ENCODE measurements at places on chromosomes 11 and 22. TPM values are rescaled to one million over a fixed set of nuclear protein-coding genes. Genes with fewer than 3 reads are reported as not detected.

DNA sequence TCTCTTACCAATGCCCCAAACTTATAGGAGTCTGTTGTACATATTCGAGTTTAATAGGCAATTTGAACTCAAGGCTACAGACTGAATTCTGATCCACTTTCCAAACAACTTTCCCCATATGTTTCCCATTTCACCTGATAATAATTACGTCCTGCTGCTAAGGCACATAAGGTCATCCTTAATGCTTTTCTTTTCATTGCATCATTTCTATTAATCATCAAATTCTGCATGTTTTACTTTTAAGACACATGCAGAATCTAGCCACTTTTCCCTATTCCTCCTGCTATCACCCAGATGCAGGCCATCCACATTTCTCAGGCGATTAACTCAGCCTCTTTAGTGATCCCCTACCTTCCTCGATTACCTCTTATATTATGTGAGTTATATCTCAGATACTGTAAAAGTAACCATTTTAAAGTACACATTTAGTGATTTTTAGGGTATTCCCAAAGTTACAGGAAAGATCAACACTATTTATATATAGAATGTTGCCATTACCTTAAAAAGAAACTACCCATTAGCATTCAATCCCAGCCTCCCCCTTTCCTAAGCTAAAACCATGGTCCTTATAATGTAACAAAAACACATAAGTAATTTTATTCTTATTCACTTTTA, 14.9 kb downstream of the XKR3 start:
- DNase-seq = no peak

DNA sequence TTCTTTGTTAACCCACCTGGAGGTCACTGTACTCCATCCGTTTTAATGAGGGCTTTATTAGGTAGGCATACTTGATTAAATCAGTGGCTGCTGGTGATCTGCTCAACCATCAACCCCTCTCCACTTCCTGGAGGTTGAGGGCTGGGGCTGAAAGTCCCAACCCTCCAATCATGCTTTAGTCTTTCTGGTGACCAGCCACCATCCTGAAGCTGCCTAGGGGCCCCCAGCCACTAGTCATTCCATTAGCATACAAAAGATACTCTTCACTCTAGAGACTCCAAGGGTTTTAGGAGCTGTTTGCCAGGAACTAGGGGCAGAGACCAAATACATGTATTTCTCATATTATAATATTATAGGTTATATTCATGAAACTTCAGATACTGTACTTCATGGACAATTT, 13.5 kb downstream of the DNAJC24 start:
- no peak for DNase-seq

NLRP14 gene
- polyA plus RNA-seq = not detected

DEUP1 gene
- not detected for polyA plus RNA-seq

KDM4E gene
- polyA plus RNA-seq = not detected

DNA sequence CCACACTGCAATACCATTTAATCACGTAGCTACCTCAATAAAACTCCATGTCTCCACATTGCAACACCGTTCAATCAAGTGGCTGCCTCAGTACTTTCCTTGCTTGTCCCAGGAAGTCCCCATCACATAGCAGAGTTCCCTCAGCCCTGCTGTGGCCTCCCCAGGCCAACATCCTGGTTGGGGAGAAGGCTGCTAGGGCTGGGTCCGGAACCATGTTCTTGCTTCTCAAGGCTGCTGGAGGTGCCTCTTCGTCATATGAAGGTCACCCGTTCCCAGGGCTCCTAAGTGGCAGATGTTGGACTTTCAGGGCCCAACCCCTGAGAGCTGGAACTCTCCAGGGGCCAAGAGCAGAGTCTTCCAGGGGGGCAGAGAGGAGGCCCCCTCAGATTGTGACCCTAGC, 3.3 kb downstream of the ART5 start:
- DNase-seq = no peak

GRCh38 chr11:111194860-111195568, 50.5 kb upstream of the POU2AF2 start:
- DNase-seq = no peak

DNA sequence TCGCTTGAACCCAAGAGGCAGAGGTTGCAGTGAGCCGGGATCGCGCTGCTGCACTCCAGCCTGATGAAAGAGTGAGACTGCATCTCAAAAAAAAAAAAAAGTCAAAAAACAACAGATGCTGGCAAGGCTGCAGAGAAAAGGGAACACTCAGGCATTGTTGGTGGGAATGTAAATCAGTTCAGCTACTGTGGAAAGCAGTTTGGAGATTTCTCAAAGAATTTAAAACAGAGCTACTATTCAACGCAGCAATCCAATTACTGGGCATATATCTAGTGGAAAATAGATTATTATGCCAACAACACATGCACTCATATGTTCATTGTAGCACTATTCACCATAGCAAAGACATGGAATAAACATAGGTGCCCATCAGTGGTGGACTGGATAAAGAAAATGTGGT, 89.7 kb downstream of the EFCAB6 start:
- DNase-seq = no peak

DNA sequence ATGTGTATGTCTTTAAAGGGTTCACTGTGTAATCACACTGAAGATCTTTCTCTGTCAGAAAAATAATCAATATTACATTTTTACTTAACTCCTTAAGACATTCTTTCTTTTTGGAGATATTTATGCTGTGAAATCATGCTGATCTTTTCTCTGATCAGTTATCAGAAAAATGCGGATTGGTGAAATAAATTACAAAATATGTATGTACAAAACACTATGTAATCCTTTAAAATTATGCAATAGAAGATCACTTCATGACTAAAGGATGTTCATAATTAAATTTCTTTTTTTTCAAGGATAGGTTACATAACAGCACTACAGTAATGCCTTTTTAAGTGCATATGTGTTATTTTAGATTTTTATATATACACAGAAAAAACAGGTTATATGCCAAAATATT, 24.7 kb downstream of the BTBD10 start:
- no peak for DNase-seq

- DNase-seq = peak; percentile 53
These were observed 944 bp downstream of the C11orf86 start for GRCh38 chr11:66976028-66976467.

UPB1 gene
- polyA plus RNA-seq = 0.04 TPM

NLRP6 gene
- polyA plus RNA-seq = not detected

CNGA4 gene
- 0.10 TPM for polyA plus RNA-seq

PKDREJ gene
- not detected for polyA plus RNA-seq

GRCh38 chr11:104602643-104603042, 295.6 kb downstream of the CASP12 start:
- no peak for DNase-seq

GRCh38 chr11:73983741-73984538, 1.3 kb upstream of the UCP2 start:
- no peak for DNase-seq

OR2AG2 gene
- polyA plus RNA-seq = 0.03 TPM

DNA sequence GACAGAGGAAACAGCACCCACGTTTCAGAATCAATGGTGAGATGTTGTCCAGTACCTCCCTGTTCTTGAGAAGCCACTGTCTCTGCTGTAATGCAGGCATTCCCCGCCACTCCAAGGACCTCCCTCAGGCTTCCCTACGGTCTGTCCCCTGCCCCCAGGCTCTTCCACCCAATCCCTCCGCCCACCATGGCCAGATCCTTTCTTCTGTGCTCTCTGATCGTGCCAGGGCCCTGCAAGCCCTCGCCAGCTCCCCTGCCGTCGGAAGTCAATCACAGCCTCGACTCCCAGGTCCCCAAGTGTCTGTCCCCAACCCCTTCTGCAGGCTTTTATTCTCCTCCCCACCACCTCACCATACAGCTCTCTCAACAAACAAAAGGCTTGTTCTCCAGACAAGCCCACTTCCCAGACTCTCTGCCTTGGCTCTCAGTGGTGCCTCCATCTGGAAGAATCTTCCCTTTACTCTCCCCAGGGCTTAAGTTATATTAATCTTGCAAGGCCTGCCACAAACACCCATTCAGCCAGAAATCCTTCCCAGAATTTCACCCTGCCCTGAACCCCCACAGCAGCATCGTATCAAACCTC, 13.7 kb downstream of the SCN4B start:
- no peak for DNase-seq

YAP1 gene
- 36.4 TPM for polyA plus RNA-seq

- DNase-seq = no peak
These were observed 507.4 kb downstream of the METTL15 start for GRCh38 chr11:28615542-28615941.
